HT1080 (cell line): ENCODE measurements at places on chromosomes 6 and 20.
A peak's percentile ranks its signal among the peaks of the same experiment; 100 is the strongest.

GRCh38 chr6:74152096-74152675 is 456.2 kb downstream of the CD109 start:
- no peak for DNase-seq

GRCh38 chr20:47487175-47487917 is 14.3 kb upstream of the NCOA3 start:
- DNase-seq: no peak

GRCh38 chr20:768426-768978 is at the start of gene SLC52A3:
Gene SLC52A3 (minus strand): TSS chr20:768500. CDS start chr20:765774, 2,726 bp downstream.
- peak; percentile 18 for DNase-seq

- DNase-seq: no peak
Measured at GRCh38 chr20:60078351-60079250, 120.4 kb downstream of the CDH26 start.

- no peak for DNase-seq
Measured at GRCh38 chr6:31874084-31874670, 4.6 kb downstream of the SLC44A4 start.

DNA sequence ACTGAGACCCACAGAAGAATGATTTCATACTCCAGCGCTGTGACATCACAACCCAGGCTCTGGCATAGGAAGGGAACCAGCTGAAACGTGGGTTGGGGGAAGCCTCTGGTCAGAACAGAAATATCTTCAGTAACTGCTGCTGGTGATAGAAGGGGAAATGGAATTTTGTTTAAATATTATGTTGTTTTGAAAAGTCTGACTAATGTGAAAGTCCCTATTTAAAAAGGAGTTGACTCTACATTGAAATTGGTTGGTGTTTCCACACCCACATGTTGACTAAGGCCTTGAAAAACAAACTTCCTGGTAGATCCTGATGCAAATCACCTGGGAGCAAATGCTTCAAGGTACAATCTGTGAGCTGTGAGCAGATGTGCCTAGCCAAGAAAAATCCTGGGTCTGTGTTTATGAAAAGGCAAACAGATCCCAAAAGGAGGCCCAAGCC is 24.5 kb upstream of the TCP11 start:
- DNase-seq: no peak

- peak; percentile 98 for DNase-seq
Measured at GRCh38 chr20:371755-372542, 8.6 kb upstream of the TRIB3 start.

- DNase-seq: no peak
Measured at GRCh38 chr6:156046841-156047449, 591.3 kb upstream of the NOX3 start.

DNA sequence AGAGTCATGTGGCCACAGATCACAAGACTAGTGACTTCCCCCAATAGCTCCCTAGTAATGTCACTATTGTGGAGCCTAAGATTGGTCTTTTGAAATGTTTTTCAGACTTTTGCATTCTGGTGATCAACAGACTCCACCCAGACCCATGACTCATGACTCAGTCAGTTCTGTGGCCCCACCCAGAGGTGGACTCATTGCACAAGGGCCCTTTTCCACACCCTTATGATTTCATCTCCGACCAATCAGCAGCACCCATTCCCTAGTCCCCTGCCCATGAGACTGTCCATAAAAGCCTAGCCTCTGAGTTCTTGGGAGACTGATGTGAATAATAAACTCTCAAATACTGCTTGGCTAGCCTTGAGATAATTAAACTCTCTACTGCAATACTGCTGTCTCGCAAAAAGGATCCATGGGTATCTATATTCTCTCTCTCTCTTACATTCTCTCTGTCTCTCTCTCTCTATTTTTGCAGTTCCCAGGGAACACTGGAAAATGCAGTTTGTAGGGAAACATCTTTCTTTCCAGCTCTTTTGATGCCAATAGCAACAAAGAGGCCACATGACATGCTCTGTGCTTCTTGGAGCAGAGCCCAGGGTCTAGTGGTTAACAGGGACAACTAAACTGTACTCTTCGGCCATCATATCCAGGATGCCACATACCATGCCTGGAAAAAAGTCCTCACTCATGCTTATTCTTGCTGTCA is 71.3 kb upstream of the IYD start:
- peak; percentile 54 for DNase-seq

DNA sequence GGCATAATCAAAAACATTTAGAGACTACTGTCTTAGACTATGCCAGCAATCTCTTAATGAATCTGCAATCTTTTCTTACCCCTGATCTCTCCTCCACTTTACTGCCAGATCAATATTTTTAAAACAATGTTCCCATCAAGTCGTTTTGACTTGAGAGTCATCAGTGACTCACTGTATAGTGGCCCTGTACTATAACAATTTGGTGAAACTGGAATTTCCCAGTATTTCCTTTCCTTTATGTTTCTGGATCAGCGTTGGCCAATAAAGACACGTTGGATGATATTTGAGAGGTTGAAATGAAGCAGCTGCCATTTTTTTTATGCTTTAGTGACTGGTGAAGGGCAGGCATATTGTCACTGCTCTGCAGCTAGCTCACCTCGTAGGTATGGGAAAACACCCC is 10.1 kb upstream of the SMIM13 start:
- DNase-seq: peak; percentile 34

GRCh38 chr6:106473812-106474211 is 113.3 kb downstream of the CRYBG1 start:
- peak; percentile 65 for DNase-seq

- no peak for DNase-seq
Measured at GRCh38 chr20:37958856-37959520, 56.1 kb downstream of the VSTM2L start.

DNA sequence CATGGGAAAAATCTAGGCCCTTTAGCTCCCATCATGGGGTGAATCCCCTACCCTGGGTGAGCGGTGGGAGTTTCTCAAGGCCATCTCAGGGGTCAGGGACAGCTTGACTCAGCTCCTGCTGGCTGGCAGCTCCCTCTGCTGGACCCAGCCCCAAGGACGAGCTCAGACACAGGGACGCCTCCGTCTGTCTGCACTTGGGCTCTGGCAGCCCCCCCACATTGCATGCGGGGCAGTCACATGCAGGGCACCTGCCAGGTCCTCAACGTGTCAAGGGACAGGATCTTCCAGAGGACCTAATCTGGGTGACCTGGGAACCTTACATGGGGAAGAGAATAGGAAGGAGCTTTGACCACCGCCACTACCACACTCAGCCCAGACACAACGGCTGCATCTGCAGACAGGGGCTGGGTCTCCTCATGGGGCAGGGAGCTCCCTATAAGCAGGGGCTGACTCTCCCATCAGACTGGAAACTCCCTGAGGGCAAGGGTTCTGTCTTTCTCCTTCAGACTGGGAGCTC is 173.4 kb downstream of the MRPL14 start:
- DNase-seq: no peak
